Germinal center (tissue), 1 donor: ENCODE measurements at places on chromosomes 2 and 18.
A peak's percentile ranks its signal among the peaks of the same experiment; 100 is the strongest.

DNA sequence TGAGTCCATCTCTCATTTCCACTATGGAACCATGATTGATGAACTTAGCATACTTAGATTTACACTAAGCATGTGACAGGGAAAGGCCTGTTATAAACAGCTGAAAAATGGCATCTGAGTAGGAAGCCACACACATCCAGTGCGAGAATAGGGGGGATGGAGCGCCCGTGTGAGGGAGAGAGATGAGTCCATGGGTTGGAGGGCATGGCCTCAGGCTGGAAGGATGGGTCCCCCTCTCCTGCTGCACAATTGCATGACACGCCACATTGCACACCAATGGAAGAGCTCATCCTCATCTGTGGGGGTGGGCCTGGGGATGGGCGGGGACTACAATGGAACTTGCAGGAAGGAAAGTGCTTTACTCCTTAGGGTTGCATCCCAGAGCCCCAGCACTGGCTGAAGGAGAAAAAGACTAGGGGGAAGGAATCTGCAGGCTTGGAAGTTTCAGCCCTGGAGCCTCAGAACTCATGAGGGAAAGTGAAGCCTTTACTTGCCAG lies 46.4 kb upstream of the CXCR4 start:
- no peak for DNase-seq

DNA sequence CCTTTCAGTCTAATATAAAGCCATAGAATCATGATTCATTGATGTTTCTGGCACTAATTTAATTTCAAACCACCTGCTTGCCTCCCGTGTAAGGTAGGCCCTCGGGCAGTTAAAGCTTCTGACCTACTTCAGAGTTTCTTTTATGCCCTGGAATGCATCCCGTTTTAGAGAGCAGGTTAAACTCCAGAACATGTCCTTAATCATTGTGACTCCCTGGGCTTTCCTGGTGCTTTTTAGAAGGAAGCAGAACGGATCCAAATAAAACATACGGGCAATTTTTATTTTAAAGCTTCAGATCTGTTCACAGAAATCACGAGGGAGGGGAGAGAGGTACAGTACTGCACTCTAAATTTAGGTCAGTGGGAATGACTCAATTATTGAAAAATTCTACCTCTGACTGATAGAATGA lies 134.8 kb downstream of the GCA start:
- no peak for DNase-seq

GRCh38 chr2:25293145-25293544 lies 48.6 kb downstream of the DNMT3A start:
- no peak for DNase-seq

DNA sequence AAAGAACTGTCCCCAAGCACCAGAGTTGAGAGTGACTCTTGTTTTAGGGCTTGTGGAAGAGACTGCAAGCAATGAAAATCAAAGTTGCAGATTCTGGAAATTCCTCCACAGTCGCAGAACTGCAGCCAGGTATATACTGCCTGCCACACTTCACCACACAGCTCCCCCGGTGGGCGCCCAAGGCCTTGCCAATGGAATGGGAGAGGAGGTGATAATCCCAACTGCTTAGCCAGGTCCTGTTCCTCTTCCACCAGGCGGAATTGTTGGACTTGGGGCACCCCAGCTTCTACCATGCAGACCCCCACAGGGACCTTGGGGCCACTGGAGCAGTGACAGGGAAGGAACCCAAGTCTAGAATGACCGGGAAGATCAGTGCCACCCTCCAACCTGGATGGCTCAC lies 4.8 kb upstream of the PDIA6 start:
- DNase-seq: no peak

DNA sequence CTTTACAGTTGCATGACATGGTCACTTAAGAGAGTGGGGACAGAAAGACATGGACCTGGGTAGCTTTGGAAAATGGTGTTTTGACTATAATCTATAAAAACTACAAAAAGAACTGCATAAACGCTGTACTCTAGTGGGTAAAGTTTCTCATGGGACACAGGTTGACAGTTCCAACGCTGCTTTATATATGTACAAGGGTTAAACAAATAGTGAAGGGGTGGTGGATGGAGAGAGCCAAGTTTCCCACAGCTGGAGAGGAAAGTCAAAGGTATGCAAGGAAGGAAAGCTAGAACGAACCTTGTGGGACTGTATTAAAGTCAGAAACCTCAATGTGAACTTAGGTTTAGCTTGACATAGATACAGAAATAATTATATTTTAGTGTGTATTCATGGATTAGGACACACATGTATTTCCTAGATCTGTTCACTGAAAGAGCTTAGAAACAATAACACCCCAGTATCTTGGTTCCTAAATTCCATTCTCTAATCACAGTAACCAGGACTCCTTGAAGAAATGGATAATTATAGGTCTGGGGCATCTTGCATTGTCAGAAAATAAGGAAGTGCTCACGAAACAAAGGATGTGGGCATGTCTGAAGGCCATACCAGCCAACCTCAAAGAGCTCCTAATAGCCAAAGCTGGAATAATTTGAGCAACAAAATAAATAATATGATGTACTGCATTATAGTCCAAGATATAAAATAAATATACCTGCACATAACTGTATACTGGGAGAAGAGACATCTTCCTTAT lies 28.8 kb downstream of the TANC1 start:
- DNase-seq: no peak

- DNase-seq: no peak
Measured at GRCh38 chr2:17803497-17803896, 12.8 kb upstream of the MSGN1 start.

- no peak for DNase-seq
Measured at GRCh38 chr18:62523255-62523588, 397 bp downstream of the ZCCHC2 start.

GRCh38 chr2:240383099-240383758 lies 52.2 kb upstream of the GPC1 start:
- DNase-seq: no peak

DNA sequence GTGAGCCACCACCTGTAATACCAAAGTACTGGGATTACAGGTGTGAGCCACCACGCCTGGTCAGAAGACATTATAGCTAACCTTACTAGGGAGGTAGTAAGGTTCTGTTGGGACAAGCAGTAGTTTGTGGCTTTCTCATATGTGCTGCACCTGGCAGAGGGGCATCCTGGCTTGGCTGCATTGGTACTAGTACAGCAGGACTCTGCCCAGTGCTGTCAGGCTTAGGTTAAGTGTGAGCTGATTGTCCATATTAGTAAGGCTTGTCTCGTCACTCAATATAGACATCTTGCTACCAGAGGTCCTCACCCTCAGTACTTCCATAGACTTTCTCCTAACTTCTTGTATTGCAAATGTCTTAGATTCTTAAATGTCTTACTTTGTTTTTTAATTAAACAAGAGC lies 96.1 kb downstream of the ASAP2 start:
- no peak for DNase-seq

GRCh38 chr2:191678437-191679100 lies 633 bp downstream of the NABP1 start:
- DNase-seq: peak; percentile 54

DNA sequence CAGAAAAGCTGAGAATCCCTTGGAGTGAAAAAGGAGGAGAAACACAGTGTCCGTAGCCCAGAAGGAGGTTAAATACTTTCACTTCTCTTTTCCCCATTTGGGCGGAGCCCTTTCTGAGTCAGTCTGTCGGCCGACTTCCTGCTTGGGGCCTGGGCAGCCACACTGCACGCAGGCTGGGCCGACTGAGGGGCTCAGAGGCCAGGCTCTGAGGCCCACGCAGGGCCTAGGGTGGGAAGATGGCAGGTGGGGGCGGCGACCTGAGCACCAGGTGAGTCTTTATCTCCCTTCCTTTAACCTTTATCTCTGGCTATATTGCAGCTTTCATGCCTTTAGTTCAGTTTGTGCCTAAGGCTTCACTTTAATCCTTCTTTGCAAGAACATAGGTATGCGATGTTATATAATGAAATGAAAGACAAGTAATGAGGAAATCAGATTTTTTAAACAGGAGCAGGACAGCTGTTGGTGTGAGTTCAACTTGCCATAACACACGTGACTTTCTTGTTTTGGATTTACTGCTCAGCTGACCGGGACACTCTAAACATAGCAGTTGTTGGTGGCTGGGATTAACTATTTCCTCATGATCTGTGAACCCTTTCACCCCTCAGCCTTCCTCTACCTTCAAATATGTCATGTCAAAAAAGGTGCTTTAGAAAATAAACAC lies at the start of gene SP100:
TSS of gene SP100 (plus strand) at position 141 of the 661 bp plus-strand sequence. CDS start at position 237, 96 bp downstream.
- DNase-seq: peak; percentile 78

- no peak for DNase-seq
Measured at GRCh38 chr2:105682401-105682800, 62.3 kb upstream of the NCK2 start.

- no peak for DNase-seq
Measured at GRCh38 chr2:217520356-217521010, 482.3 kb downstream of the TNS1 start.

GRCh38 chr2:86225581-86225980 lies 26.3 kb downstream of the MRPL35 start:
- DNase-seq: peak; percentile 74

GRCh38 chr18:36411745-36412168 lies 114.2 kb downstream of the FHOD3 start:
- DNase-seq: no peak

DNA sequence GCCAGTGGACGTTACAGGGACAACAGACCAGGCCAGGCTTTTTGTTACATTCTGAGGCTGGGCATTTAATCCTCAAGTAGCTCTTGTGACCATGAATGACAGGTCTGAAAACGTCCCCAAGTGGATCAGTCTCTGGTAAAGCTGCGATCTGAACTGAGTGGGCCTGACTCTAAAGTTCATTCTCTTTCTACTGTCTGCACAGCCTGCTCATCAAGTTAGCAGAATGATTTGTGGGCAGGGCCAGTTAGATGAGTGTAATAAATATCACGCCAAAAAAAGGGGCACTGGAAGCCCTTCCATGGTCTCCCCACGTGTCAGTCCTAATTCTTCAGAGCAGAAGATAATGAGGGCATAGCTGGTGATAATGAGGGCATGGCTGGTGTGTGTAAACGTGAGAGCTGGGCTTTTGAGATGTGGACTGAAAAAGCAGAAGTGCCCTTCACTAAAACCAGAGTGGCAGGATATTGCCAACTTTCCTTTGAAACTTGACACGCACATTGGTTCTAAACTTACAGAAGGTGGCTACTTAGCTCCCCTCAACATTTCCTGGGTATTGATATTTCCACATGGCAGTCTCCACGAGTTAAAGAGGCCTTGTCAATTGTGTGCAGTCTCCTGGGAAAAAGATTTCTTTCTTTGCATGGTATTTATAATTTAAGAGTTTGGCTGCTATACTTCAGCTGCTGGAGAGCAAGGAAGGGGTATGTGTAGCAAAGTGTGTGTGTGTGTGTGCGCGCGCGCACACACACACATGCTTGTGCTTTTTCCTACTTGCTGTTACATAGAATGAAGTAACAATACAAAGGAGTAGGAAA lies 72.7 kb upstream of the LYPD6B start:
- peak; percentile 12 for DNase-seq

- no peak for DNase-seq
Measured at GRCh38 chr2:234823196-234823876, 128.5 kb upstream of the SH3BP4 start.

DNA sequence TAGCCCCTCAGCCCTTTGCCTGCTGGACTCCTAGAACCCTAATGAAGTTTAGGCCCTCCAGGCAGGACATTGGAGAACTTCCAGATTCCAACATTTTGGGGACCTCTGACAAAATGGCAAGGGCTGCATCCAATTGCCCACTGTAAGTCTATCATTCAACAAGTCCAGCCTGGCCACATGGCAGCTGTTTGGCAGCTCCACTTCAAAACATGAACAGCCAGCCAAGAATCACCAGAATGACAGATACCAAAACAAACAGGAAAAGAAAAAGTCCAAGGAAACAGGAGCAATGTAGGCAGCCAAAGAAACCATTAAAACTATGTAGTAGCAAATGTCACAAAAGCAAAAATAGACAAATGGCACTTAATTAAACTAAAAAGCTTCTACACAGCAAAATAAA lies 25.5 kb downstream of the SLC4A5 start:
- DNase-seq: no peak

- DNase-seq: no peak
Measured at GRCh38 chr18:39854291-39854690, 2100.7 kb upstream of the PIK3C3 start.

- DNase-seq: peak; percentile 69
Measured at GRCh38 chr18:13813271-13813849, 10.6 kb upstream of the MC5R start.

DNA sequence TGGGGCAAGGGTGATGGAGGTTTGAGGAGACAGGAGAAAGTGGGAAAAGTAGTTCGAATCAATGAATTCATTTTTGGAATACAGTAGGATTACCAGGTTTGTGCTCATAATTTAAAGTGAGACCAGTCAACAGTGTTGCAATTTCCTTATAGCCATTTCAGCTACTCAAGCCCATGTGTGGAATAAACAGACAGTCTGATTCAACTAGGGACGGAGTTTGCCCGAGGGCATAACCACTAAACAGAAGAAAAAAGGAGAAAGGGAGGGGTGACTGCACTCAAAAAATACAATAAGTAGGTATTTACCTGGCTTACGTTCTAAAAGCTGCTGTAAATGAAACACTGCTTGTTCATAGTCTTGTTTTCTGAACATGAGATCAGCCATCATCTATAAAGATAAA lies 55.2 kb downstream of the TTC21B start:
- DNase-seq: no peak

DNA sequence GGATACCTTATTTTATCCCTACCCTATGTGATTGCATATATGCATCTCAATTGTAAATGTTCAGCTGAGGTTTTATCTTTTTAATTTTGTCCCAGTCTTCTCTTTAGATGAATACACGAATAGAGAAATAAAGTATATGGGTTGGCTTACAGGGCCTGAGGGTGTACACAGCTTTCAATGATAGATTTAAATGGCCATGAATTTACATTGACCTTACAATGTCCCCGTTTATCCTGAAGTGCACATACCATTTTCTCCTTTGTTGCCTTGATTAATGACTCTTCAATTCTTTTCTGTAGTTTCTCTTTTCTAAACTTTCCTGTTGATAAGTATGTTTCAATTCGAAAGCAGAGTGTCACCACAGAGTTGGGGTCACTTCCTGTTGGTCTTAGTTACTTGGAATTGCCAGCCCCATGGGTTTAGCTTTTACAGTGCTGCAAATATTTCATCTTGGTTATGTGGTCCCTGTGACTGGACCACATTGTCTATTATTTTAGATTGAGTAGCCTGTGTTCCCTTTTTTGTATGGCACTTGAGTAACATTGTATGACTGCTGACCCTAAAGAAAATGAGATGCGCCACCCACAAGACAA lies 1616.3 kb upstream of the ACVR2A start:
- DNase-seq: no peak

- no peak for DNase-seq
Measured at GRCh38 chr2:113111823-113112287, 15.5 kb upstream of the IL1RN start.

DNA sequence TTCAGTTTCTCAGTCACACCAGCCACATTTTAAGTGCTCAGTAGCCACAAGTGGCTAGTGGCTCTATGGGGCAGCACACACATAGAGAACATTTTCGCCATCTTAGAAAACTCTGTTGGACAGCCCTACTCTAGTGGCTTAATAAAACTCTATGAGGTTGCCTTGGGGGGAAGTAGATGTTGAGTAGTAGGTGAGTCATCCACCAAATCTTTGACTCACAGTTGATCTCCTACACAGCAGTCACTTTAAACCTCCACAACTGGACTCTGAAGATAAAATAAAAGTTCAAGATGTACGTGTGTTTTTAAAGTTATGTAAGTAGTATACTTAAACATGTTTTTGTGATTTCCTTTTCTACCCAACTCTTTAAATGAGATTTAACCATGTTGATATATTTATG lies 379.0 kb downstream of the SETBP1 start:
- DNase-seq: no peak
